Gastrocnemius medialis (tissue), 4 donors: ENCODE measurements at places on chromosomes 1 and 21.
A peak's percentile ranks its signal among the peaks of the same experiment; 100 is the strongest.

GRCh38 chr1:202362212-202362611 lies 13.7 kb downstream of the PPP1R12B start:
- peak overlapping the region; percentile 5 for H3K27ac ChIP-seq
- peaks cover 48% of the 10 kb centered on the region for H3K4me1 ChIP-seq
- H3K36me3 ChIP-seq: no peaks in the 10 kb centered on the region

DNA sequence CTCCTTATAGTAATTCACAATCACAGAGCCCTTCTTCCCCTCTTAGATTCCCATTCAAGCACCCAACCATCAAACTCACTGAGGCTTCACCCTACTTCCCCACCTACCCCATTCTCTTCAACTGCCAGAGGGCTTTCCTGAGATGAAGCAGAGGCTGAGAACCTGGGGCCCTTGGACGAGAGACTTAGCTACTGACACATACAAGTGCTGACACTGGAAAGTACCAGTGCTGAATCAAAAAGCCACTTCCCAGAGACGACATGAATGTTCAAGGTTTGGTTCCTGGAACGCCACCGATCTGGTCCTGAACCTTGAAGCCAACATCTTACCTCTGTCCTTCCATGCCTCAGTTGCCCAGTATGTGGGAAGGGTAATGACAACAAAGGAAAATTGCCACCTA lies 16.6 kb upstream of the RAP1A start:
- no peaks in the 10 kb centered on the region for H3K27me3 ChIP-seq
- H3K27ac ChIP-seq: no peak overlapping the region
- no peak for DNase-seq
- H3K36me3 ChIP-seq: no peaks in the 10 kb centered on the region
- no peak overlapping the region for H3K4me3 ChIP-seq

DNA sequence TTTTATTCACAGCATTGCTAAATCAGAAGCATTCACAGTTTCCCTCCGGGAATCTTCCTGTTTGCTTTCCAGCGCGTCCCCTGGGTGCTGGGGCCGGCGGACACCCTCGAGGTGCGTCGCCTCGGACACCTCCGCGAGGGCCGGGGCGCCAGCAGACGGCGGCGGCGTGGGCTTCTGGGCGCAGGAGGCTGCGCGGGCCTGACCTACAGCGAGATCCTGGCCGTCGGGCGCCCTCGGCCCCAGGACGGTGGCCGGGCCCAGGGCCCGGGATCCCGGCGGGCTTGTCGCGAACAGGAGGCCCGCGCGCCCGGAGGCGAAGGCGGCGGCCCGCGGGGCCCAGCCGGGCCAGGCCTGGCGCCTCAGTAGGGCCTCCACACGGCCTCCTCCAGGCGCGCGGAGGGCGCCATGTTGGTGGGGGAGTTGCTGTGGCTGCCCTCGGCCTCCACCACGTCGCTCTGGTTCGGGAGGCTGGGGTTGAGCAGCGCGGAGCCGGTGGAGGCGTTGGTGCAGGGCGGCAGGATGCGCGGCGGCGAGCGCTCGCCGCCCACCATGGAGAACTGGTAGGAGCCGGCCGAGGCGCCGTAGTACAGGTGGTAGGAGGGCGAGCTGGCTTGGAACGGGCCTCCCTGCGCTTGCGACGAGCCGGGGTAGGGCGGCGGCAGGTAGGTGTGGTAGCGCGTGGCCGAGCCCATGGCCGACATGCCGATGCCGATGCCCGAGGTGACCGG lies 123.1 kb downstream of the CLIC6 start:
- no peak overlapping the region for H3K27ac ChIP-seq
- no peaks in the 10 kb centered on the region for H3K27me3 ChIP-seq
- peaks cover 28% of the 10 kb centered on the region for H3K4me1 ChIP-seq
- no peak for DNase-seq
- no peaks in the 10 kb centered on the region for H3K36me3 ChIP-seq

- H3K27ac ChIP-seq: no peak overlapping the region
- no peaks in the 10 kb centered on the region for H3K4me1 ChIP-seq
- DNase-seq: no peak
These were observed 10.8 kb downstream of the HMGB4 start for GRCh38 chr1:33874636-33875035.

DNA sequence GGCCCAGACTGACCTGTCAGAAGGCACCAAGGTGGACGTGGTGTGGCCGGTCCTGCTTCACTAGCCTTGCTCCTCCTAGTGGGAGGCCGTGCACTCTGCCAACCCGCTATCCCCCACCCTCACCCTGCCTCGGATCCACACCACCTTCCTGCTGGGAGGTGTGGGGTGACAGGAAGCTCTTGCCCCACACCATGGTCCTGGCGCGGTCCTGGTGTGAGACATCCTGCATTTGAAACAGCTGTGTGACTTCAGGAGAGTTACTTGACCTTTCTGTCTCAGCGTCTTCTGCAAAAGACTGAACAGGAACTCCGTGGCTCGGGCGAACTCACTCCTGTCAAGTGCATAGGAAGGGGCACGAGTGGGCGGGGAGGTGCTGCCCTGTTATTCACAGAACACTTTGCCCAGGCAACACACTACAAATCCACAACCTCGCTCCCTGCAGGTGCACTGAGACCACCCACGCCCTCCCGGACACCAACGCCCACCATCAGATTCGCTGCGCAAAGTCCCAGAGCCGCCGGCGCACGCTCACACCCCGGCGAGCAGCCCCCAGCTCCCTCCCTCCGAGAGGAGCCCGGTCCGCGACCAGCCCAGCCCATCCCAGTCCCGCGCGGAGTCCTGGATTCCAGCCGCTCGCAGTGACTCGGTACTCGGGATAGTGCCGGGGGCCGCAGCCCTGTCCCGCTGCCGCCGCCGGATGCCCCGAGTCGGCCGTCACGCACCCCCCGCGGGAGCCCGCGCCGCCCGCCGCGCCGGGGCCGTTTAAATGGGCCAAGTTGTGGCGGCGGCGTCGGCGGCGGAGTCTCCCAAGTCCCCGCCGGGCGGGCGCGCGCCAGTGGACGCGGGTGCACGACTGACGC lies at the start of gene SAMD11:
TSS of gene SAMD11 (plus strand) at position 793 of the 860 bp plus-strand sequence. CDS start 509 bp downstream, outside the sequence.
- H3K4me1 ChIP-seq: peaks cover 15% of the 10 kb centered on the region
- H3K27me3 ChIP-seq: peaks cover 59% of the 10 kb centered on the region
- H3K4me3 ChIP-seq: peak within 1 kb of the TSS; percentile 48
- H3K27ac ChIP-seq: no peak within 1 kb of the TSS
- peak; percentile 77 for DNase-seq
- H3K36me3 ChIP-seq: no peaks in the 10 kb centered on the region
